ENCODE measurements at places on chromosomes 7 and 10.

DNA sequence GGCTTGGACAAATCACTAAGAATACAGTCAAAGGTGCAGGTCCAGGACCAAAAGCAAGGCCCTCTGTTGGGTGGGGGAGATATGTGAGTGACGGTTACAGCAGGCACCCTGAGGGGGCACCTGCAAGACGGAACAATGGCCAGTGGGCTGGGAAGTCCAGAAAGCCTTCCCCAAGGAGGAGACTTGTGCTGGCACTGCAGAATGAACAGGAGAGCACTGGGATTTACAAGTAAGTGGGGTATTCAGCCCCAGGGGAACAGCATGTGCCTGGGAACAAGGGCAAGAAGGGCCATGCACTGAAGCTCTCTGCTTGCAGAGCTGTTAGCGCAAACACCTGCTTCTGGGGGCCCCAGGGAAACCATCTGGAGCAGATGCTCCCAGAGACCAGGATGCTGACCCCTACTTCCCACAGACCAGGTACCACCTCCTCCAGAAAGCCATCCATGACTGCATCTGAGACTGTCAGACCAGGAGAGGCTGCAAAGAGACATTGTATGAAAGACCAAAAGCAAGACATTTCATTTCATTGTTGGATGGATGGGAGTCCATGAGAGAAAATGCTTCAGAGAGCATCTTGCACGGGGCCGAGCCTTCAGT lies 24.6 kb upstream of the ZMIZ1 start:
- DNase-seq, result no peak

- peak; percentile 18 for DNase-seq
Observed at GRCh38 chr10:86729677-86730076, 26.7 kb upstream of the BMPR1A start.

GRCh38 chr7:105365541-105366534 lies 22.9 kb downstream of the SRPK2 start:
- DNase-seq, result no peak

- peak; percentile 73 for DNase-seq
Observed at GRCh38 chr7:51067757-51068156, 248.9 kb downstream of the COBL start.

DNA sequence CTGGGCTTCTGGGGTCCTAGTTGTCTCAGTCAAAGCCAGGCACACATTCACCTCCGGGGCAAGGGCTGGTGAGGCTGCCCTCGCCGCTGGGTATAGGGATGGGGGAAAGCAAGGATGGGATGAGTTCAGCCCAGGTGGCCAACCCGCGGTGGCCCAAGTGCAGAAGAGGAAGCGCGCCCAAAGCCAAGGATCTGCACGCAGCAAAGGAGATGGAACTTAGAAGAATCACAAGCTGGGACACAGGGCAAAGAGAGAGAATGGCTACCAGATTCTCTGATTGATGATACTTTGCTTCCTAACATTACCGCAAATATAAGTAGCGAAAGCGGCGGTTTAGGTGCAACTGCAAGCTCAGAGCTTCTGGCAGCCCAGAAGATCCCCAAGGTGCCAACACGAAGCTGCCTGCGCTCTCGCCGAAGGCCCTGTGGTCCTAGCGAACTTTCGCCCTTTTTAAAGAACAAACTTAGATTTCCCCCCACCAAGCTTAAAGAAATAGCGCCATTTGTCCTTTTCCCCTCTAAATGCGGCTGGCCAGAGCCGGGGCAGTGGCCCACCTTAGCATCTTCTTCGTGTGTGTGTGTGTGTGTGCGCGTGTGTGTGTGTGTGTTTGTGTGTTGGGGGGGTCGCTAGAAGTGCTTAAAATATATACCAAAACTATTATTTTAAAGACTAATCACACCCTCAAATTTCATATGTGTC lies 927 bp upstream of the MKX start:
- peak; percentile 1 for DNase-seq

GRCh38 chr10:95569368-95569767 lies 8.2 kb upstream of the SORBS1 start:
- DNase-seq, result peak; percentile 26

Data from epithelial cell of esophagus (primary cell).